ENCODE measurements at places on chromosomes 3 and 15.

DNA sequence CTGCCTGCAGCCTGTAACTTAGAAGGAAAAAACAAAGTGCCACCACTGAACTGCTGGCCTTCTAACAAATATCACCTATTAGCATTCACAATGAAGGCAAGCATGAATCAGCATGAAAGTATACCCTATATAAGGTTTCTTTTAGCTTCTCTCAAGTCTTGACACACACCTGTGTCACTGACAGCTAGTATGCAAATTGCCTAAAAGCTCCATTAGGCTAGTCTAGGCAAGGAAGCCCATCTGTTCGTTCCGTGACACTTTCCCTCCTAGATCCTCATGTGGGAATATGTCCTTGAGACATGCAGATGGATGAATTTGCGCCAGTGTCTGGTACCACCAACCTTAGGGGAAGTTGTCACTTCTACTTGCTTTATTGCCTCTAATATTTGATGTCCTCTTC lies 129.3 kb downstream of the RBMS3 start:
- no peak for DNase-seq

DNA sequence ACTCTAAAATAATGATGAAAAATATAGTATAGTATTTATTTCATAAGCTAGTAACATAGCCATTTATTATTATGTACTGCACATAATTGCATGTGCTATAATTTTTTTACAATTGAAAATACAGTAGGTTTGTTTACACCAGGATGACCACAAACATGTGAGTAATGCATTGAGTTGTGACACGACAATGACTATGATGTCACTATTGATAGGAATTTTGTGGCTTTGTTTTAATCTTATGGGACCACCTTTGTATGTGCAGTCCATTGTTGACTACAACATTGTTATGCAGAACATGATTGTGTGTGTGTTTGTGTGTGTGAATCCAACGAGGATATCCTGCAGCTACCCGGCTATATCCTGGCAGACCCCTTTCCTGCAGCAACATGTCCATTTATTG lies 372.2 kb upstream of the MCTP2 start:
- no peak for DNase-seq

- DNase-seq, result no peak
Observed at GRCh38 chr3:149581681-149582370, 76.0 kb downstream of the WWTR1 start.

- no peak for DNase-seq
Observed at GRCh38 chr3:69948246-69948862, 51.2 kb upstream of the SAMMSON start.

GRCh38 chr3:25235466-25235865 lies 192.6 kb upstream of the RARB start:
- DNase-seq, result no peak

DNA sequence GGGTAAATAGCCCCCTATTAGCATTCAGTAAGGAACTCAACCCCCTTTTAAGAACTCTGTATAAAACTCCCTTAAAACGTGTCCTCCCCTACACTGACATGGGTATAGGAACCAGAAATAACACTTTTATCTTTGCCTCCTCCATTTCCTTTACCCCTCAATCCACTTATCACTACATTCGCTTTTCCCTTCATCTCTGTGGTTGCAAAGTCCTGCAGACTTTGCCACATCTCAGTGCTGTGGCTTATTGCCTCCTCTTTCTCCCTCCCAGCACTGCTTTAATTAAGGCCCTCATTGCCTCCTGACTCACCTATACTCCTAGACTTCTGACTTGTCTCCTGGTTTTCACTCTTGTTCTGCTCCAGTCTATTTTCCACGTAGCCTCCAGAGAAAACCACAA lies 94.3 kb upstream of the GADL1 start:
- DNase-seq, result no peak

DNA sequence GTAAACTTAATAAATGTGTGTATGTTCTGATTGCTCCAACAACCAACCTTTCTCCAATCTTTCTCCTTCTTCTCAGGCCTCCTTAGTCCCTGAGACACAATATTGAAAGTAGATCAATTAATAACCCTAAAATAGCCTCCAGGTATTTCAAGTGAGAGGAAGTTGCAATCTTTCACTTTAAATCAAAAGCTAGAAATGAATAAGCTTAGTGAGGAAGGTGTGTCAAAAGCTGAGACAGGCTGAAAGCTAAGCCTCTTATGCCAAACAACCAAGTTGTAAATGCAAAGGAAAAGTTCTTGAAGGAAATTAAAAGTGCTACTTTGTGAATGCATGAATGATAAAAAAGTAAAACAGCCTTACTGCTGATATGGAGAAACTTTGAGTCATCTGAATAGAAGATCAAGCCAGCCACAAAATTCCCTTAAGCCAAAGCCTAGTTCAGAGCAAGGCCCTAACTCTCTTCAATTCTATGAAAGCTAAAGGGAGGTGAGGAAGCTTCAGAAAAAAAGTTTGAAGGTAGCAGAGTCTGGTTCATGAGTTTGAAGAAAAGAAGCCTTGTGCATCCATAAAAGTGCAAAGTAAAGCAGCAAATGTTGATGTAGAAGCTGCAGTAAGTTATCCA lies 38.6 kb downstream of the CCDC80 start:
- no peak for DNase-seq

DNA sequence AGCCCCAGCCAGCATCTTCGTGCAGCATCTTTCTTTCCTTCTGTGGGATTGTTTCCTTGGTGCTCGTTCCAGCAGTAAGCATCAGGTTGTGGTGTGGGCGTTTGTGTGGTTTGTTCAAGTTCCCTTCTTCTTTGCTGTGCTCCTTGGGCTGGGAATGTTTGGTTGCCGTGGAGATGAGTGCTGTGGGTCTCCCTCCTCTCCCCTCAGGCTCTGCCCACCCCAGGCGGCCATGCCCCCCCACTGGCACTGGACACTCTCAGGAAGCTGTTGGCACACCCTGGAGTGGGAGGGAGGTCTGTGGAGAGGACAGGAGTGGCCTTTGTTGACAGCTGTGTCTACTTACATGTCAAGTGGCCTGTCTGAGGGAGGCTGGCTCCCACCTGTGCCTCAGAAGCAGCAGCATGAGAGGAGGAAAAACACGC lies 46.5 kb upstream of the SACM1L start:
- DNase-seq, result no peak

GRCh38 chr3:139202226-139202958 lies 141.4 kb upstream of the MRPS22 start:
- no peak for DNase-seq

GRCh38 chr3:126957776-126958637 lies 24.9 kb upstream of the PLXNA1 start:
- no peak for DNase-seq

DNA sequence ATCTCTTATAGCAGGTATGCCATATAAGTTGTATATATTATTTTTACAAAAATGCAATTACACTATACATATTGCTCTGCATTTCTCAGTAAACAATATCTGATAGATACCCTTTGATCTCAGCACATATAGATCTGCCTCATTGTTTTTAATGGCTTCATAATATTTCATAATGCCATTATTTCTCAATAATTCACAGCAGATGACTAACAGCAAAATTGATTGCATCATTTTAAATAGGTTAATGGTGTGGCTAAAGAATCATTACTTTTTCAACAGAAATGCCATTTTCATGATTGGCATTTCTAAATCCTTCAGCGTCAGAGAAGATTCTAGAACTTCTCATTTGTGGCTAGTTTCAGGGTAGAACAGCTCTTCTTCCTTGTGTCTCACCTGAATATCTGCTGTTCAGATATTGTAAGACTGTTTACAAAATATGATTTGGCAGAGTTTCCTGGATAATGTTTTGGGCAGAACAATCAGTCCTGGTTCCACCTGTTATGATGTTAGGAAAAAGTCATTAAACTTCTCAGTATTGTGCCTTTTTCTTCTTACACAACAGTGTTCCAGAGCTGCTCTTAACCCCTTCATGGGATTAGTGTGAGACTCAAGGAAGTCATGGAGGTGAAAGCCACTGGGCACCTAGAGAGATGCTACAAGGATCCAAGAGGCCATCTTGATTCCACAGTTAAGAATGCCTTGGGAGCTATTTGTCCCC lies 397.6 kb upstream of the THBS1 start:
- no peak for DNase-seq

DNA sequence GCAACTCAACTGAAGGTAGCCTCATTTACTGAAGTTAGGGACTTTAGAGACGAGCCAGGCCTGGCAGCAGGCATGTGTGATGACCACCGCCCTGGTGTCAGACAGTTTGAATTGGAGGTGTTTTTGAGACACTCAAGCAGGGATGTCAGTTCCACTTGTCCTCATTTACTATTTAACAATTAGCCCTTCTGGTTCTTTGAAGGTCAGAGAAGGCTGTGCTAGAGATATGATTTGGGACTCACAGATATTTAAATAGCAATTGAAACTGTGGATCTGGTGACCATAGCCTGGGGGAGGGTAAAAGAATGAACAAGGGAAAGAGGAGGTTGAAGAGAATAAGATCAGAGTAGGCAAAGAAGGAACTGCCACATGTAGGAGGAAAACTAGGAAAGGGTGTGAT lies 74.6 kb downstream of the REC114 start:
- DNase-seq, result no peak

DNA sequence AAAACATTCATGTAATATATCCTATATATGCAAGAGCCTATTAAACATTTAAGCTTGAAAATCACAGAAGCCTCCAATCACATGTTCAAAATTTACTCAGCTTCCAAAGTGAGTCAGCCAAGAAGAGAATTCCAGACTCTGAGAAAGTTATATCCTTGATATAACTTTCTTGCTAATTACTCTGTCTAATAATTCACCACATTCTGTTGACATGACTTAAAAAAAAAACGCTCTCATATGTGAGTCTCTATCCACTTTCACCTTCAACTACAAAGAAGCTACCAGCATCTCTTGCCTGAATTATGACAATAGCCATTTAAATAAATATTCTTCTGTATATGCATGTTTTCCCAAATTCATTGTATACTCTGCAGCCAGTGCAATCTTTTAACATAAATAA lies 1116.3 kb upstream of the CADM2 start:
- no peak for DNase-seq

- peak; percentile 8 for DNase-seq
Observed at GRCh38 chr15:33716025-33716424, 252.3 kb upstream of the CHRM5 start.

DNA sequence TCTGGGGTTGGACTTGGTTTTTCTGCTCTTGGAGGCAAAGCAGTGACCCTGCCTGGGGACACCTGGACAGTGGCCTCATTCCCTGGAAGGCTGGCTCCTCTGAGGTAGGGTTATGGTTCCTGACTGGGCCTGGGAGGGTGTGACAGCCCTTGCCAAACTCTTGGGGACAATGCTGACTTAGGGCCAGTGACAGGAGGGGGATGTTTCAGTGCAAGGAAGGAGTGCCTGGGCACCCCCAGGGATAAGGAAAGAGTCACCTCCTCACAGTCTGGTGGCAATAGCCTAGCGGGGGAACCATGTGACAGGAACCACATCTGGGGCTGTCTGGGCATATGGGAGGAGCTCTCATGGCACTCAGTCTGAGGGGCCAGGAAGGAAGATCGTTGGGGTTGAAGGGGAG lies 91.8 kb downstream of the ABHD5 start:
- no peak for DNase-seq

GRCh38 chr15:79977431-79978054 lies 6.5 kb upstream of the BCL2A1 start:
- DNase-seq, result no peak

GRCh38 chr15:27646531-27646930 lies 452.6 kb downstream of the OCA2 start:
- DNase-seq, result no peak

- no peak for DNase-seq
Observed at GRCh38 chr15:94397337-94397736, 166.0 kb downstream of the MCTP2 start.

- DNase-seq, result no peak
Observed at GRCh38 chr3:177842743-177843734, 645.8 kb upstream of the TBL1XR1 start.

DNA sequence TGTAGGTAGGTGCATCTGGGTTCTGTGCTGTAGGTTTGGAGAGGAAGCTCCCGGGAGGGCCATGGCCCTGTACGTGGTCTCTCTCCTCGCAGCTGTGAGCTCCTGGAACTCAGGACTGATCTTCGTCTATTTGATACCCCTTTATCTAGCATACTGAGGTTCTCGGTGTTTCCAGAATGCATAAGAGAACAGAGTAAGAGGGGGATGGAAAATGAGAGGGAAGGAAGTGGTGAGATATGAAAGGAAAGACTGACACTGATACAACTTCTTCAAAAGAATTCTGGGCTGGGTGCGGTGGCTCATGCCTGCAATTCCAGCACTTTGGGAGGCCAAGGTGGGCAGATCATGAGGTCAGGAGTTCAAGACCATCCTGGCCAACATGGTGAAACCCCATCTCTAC lies 90.7 kb downstream of the CHRD start:
- no peak for DNase-seq

GRCh38 chr3:37140899-37141541 lies 33.4 kb downstream of the LRRFIP2 start:
- DNase-seq, result no peak
